Activated naive CD4-positive, alpha-beta T cell treated with anti-CD3 and anti-CD28 coated beads for 36 hours (primary cell): ENCODE measurements at places on chromosomes 6 and 20. TPM values are rescaled to one million over a fixed set of nuclear protein-coding genes. Genes with fewer than 3 reads are reported as not detected.

DNA sequence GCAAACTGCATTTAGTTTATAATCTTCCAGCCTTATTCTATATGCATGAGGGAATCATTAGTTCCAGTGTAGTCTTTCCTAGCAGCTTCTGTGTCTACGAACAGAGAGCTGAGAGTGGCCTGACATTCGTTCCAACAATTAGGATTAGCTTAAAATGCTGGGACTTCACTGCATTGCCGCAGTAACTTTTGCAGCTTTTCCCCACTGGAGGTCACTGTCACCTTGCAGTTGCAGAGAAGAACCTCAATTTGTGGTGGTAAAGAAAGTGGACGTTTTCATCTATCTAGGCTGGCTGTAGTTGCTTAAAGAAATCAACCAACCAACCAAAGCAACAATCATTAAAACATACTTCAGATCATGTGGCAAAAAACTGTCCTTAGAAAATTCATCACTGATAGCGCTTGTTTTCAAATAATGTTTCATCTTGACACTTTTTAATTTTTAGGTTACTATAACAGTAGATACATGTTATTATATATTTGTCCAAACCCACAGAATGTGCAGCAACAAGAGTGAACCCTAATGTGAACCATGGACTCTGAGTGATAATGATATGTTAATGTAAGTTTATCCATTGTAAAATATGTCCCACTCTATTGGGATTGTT, 12.2 kb downstream of the MYLK4 start:
- peak; percentile 77 for DNase-seq

DNA sequence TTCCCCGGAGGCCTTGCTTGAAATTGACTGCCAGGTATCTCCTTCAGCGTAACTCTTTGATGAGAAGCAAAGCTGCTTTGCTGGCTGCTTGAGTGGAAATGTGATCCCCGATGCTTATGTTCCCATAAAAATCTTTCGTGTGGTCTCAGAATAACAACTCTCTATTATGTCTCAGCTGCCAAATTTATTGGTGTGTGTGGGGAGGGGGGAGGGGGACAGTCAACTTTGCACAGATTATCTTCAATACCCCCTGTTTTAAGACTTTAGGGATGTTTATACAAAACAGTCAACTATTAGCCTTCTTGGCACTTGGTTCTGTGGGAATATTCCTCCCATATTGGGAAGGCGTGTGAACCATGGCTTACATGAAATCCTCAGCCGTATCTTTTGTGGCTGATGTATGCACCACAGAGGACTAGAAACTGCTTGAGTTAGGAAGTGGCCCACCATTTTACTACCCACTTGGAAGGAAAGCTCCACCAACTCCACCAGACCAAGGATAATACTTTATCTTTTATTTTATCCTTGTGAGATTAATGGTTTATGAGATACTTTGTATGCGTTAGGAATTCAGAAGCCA, 101.5 kb upstream of the SLC24A3 start:
- no peak for DNase-seq

GRCh38 chr20:8805737-8806442, 263.0 kb upstream of the PLCB4 start:
- DNase-seq: no peak

- no peak for DNase-seq
These were observed 385.5 kb downstream of the HDGFL1 start for GRCh38 chr6:22954749-22955385.

DNA sequence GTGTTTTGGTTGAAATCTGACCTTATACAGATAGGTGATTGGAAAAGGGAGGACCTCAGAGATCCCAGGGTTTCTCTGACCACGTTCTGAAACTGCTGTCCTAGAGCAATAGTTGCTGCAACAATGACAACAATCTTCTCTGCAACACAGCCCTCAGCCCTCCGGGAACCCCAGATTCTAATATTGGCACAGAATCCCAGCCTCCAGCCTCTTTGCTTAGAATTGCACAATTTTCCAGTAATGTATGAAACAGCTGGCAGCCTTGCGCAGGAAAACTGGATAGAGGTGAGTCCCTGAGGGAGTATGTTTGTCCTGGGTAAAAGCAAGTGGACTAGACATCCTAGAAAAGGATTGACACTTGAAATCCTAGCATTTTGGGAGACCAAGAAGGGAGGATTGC, 30.4 kb upstream of the PNRC1 start:
- no peak for DNase-seq

DNA sequence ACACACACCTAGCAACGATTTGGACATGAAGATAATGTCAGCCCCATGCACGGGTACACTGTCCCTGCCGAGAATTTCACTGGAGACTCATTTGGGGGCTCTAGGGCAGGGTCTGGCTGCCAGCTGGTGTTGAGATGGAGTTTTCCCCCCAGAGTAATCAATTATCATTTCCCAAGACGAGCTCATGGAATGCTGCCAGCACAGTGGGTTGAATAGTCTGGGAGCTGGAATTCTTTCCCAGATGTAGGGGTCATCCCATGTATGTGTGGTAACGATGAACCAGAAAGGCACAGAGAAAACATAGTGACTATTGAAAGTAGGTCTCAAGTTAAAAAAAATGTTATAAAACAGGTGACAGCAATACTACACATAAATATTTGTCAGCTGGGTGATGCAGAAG, 579.9 kb downstream of the MAFB start:
- no peak for DNase-seq

GRCh38 chr6:32126880-32127279, 1.2 kb downstream of the ATF6B start:
- DNase-seq: no peak

DNA sequence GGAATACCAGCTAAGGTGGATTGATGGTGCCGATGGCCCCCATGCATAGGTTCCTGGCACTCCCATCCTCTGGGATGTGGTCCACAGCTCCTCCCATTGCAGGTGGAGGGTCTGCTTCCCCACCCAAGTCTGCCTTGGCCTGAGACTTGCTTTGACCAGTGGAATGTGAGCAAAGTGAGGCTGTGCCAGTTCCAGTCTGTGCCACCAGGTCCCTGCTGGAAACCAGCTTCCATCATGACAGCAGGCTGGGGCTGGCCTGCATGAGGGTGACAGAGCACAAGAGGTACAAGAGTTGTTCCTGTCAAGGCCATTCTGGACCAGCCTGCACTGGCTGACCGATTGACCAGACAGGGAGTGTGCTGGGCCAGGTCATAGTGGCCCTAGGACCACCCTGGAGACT, 27.0 kb upstream of the CCR6 start:
- no peak for DNase-seq

DNA sequence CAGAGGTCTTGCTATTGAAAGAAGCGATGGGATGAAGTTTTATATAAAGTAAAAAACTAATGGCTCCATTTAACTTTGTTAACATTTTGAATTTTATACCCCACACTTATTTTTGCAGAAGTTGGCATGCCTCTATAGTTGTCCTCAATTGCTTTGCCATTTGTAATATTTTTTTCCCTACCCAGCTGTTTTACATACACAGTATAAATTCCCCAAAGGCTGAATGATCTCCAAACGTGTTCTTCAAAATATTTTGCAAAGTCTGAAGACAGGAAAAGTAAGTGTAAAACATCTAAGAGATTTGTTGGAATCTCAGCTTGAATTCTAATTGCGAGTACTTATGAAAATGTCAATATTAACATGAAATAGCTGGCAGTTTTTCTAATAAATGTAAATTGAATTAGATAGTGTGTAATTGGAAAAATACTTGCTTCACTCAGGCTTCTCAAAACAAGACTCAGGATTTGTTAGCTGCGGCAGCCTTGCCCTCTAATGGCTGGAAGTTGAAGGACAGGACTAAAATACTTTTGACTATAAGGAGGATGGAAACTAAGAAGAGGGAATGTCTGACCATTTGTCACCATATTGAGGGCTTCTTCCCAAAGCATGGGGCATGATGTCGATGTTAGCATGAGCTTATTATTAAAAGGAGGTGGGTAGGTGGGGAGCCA, 226.8 kb downstream of the UST start:
- DNase-seq: no peak

- DNase-seq: no peak
These were observed 1.4 kb downstream of the CST3 start for GRCh38 chr20:23636182-23636907.

DNA sequence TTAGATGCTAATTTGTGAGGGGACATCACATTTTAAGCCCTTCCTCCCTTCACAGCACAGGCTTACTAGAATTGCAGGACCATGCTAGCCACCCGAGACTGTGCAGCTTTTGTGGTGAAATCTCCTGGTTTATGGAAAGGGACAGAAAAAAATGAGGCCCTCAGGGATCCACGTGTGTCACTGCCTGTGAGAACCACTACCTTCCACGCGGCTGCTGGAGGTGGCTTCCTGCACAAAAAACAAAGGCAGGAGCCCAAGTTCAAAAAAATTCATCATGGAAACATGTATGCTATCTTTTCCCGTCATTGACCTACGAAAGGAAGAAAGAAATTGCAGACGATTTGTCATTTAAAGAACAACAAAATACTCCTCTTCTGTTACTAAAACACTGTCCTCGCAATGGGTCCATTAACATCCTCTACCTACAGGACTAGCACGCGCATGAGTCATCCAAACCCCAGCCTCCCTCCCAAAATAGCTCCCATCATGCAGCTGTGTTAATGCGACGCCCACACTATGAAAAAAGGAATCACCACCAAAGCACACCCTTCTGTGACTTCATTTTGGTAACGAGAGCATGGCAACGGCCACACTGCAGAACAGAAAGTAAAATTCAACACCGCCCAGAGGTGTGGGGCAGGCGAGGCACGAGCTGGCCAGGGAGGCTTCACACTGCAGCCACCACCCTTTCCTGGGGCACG, 45.7 kb downstream of the RAMACL start:
- peak; percentile 56 for DNase-seq

The IRAK1BP1 gene
- total RNA-seq: 2.2 TPM

The FOXS1 gene
- total RNA-seq: not detected

The PSORS1C1 gene
- 0.40 TPM for total RNA-seq

The OPN5 gene
- not detected for total RNA-seq

The PSORS1C2 gene
- total RNA-seq: not detected
